Upper lobe of left lung (tissue), 6 donors: ENCODE measurements at places on chromosomes 5 and 9.
A peak's percentile ranks its signal among the peaks of the same experiment; 100 is the strongest.

DNA sequence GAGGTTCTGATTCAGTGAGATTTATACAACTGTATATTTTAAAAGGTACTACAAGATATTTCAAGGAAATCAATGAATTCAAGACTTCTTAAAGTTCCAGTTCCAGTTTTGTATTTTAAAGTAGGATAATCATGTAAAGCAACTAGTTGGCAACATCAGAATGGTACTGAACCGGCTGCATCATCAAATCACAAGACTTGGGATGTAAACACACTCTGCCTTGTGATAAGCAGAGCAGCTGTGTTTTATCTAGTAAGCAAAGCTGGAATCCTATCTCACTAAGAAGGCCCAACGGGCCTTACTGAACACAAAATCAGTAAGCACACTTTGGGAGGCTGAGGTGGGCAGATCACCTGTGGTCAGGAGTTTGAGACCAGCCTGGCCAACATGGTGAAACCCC, 327.2 kb upstream of the NREP start:
- no peak for DNase-seq

DNA sequence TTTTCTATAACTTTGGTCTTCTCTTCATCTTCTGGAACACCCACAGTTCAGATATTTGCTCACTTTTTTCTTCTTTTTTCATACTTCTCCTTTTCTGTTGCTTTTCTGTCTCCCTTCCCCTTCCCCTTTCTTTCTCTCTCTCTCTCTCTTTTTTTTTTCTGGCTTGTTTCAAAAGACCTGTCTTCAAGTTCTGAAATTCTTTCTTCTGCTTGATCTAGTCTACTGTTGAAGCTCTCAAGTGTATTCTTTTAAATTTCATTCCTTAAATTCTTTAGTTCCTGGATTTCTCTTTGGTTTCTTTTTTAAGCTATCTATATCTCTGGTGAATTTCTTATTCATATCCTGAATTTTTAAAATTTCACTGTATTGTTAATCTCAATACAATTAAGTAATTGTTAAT, 11.2 kb downstream of the ALG2 start:
- DNase-seq, result no peak

- DNase-seq, result no peak
These were observed 9.1 kb downstream of the NDFIP1 start for GRCh38 chr5:142117579-142118151.

DNA sequence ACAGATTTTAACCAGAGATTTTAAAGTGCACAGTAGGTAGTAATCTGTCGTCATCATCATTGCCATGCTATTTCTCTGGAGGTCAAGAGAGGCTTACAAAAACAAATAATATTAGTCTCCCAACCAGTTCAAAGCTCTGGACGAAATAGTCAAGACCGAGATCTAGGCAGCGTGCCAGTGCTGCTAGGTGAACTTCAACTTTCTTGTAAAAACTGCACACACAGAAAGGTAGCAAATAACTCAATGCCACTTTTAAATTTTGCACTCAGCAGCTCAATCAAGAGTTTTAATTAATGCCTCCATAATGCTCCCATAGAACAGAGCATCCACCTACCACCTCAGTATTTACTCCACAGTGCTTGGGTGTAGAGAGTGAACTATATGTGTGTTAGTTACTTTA, 656.8 kb downstream of the IRX1 start:
- no peak for DNase-seq

DNA sequence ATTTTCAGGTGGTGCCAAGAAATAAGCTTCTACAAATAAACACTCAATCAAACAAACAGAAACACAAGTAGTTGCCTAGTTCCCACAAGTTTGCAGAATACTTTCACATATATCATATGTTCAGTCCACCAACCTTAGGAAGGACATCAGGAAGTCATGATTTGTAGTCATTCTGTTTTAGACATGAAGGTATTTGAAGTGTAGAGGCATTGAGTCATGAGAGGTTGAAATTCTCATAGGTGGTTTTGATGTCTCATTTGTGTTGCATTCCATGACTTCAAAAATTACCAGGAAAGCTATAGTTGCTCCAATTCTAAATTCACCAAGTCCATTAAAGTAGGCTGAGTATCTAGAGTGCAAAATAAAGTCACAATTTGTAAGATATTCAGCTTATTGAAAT, 159.0 kb downstream of the KCTD16 start:
- DNase-seq, result no peak

DNA sequence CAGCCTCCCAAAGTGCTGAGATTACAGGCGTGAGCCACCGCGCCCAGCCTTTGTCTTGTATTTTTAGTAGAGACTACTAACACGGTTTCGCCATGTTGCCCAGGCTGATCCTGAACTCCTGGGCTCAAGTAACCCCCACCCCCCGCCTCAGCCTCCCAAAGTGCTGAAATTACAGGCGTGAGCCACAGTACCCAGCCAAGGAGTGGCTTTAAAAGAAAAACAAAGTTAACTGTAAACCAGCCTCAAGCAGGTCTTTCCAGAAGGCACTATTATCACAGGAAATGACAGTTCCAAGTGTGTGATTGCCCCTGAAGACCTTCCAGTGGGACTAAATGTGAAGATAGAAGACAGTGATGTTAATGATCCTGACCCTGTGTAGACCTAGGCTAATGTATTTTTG, 31.1 kb downstream of the SIL1 start:
- DNase-seq, result no peak

DNA sequence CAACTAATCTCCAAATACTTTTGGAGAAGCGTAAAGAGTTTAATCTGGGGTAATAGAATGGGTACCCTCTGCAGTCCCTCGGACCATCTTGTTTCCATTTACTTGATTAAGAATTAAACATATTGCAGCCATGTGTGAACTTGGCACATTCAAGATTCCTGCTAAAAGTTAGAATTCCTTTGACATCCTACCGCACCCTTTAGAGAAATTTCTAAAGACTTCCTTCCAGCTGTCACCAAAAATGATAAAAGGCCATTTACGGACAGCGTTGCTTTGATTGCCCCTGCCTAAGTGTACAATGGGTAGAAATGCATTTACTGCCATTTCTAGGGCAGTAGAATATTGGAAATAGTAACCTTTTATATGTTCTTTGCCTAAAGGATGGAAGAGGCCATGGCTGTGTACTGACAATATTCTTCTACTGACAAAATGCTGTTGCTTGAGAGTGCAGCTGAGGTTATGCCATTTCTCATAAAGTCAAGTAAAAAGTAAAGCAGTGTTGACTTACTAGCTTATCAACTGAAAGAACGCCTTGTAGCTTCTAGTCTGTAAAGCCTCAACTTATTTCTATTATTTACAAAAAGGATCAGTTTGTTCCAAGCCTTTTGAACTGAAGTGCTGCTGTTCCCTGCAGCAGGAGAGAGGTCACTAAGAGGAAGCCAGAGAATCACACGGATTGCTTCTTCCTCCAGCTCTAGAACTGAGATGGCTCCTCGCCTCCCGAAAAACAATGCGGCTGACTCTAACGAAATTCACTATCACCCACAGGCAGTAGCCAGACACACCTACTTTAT, 139.8 kb upstream of the BASP1 start:
- DNase-seq, result no peak

DNA sequence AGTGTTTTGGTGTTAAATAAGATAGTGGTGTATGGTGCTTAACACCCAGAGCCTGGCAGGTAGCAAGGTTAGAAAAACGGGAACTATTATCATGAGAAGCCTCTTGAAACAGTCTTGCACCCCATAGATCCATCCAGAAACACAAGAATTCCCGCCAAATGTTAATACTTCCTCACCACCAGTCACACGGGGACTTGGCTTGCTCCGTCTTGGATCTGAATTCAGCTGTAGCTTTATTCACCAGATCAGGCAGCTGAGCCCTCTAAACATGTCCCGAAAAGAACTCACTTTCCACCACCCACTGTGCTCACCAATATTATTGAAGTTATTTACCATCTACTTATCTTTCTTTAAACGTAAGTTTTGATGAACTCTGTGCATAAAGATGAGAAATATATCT, 101.6 kb upstream of the PTPN3 start:
- DNase-seq, result no peak

DNA sequence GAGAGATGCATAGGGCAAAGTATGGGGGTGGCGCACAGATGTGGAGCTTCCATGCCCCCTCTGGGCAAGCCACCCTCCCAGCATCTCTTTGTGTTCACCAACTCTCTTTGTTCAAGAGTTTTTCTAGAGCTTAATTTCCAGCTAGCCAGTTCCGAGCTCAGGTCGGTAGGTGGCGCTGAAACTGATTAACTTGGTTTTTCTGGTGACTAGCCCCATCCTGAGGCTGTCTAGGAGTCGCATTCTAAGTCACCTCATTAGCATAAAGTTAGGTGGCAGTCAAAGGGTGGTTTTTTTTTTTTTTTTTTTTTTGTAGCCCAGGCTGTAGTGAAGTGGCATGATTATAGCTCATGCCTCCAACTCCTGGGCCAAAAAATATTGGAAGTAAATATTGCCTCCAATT, 476.4 kb downstream of the KDM4C start:
- no peak for DNase-seq

- DNase-seq, result peak; percentile 9
These were observed 67.1 kb upstream of the UNC5A start for GRCh38 chr5:176743136-176743861.

GRCh38 chr5:16271851-16272250, 92.3 kb upstream of the MARCHF11 start:
- DNase-seq, result no peak

- no peak for DNase-seq
These were observed 294.5 kb downstream of the ARHGAP26 start for GRCh38 chr5:143064676-143065075.

DNA sequence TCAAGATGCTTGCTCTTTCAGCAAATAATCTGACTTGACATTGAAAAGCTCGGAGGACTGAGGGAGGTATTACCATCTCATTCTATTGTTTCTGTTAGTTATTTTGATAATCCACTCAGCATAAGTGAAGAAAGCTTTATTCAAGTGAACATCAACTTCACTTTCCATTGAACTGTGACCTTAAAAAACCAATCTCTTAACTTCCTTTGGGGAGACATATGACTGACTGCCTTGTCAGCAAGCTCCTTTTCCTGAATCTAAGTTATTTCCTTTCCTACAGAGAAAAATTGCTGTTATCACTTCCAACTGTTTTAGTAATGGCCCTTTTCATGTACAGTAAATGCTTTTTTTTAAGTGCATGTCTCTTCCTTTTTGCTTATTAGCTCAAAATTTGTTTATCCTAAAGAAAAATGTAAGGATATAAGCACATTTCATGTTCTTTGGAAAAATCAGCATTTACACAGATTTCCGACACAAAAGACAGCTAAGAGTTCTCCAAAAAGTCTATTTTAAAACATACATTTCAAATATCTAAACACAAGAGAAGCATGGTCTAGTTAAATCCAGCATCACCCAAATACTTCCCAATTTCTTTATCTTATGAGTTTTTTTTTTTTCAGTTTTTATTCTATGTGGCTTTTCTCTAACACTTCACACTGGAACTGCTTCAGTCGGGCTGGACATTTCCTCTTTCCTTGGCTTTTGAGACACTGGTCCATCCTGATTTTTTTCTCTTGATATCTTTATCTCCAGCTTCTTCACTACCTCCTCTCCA, 117.9 kb upstream of the DAB2 start:
- no peak for DNase-seq

DNA sequence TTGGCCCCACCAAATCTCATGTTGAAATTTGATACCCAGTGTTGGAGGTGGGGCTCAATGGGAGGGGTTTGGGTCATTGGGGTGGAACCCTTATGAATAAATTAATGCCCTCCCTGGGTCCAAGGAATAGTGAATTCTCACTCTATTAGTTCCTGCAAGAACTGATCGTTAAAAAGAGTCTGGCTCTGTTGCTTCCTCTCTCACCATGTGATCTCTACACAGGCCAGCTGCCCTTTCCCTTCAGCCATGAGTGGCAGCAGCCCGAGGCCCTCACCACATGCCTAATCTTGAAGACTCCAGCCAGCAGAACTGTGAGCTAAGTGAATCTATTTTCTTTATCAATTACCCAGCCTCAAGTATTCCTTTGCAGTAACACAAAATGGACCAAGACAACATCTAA, 106.0 kb downstream of the CAAP1 start:
- no peak for DNase-seq

DNA sequence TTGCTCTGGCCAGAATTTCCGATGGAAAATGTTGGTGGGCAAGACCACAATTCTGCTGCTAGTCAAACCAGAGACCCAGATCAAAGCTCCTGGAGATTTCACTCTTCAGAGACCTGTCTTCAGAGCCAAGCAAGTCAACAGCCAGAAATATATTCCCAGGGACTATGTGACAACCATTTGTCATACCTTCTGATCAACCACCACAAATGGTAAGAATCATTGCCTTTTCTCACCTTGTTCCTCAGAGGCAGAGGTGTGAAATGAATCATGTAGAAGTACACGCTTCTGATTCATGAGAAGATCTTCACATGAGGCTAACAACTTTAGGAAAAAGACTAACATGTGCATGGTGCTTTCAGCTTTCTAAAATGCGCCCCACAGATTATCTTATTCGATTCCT, 53.5 kb downstream of the SUSD1 start:
- no peak for DNase-seq

DNA sequence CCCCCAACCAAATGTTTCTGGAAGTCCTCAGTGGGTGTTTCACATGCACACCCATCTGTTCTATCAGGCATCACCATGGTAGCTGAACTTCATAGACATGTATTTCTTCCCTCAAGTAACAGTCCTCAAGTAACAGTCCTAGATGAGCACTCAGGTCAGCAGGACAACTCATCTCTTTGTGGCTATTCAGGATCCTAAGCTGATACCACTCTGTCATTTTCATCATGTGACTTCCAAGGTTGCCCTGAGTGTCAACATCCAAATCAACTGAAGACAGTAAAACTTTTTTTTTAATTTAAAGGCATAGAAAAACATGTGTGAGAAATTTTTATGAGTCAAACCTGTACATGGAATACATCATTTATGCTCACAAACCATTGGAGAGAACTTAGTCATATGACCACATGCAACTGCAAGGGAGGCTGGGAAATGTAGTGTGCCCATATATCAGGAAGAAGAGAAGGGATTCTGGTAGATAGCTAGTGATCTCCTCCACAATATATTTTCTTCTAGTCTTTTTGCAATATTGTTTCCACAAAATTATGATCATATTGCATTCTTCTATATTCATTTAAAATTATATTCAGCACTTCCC, 64.2 kb upstream of the FST start:
- DNase-seq, result no peak

- DNase-seq, result no peak
These were observed 12.0 kb upstream of the RXRA start for GRCh38 chr9:134314039-134314949.

- DNase-seq, result no peak
These were observed 1.2 kb upstream of the SLC25A51 start for GRCh38 chr9:37905131-37905505.

DNA sequence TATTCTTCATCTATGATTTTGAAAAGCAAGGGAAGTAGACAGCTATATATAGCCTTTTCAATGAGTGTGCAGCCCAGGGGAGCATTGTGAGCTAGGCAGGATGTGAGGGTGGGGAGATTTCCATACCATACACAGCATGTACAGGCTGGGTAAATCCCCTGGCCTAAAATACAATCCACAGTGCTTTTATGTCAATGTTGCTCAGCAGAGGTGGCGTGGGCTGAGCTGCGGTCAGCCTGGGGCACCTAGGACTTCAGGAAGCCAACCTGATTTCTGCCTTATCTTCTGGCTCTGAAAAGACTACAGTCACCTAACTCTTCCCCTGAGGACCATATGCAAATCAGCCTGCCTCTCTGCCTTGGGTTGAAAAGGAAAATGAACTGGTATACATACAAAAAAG, 6.3 kb upstream of the GARIN3 start:
- no peak for DNase-seq

- DNase-seq, result no peak
These were observed 25.7 kb downstream of the PUM3 start for GRCh38 chr9:2817999-2818803.

- no peak for DNase-seq
These were observed 69.5 kb downstream of the GRIA1 start for GRCh38 chr5:153559926-153560325.
